ENCODE measurements at places on chromosomes 12 and 14.
A peak's percentile ranks its signal among the peaks of the same experiment; 100 is the strongest.

DNA sequence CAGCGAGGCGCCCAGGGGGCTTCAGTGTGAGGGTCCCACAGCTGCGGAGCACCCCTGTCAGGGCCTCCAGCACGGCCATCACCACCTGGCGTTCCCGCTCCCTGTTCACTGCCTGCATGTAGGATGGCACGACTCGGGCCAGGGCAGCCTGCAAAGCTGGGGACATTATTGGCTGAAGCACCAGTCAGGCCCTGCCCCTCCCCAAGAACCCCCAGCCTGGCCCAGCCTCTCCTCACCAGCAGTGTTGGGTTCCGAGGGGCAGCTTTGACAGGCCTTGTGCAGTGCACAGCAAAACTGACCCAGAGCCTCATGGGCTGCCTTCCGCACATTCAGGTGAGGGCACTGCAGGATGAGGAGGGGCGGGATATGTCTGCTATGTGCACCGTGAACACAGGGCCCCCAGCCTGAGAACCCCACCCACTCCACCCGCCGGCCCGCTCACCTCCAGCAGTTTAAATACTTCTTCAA lies 5.6 kb downstream of the IPO4 start:
- DNase-seq: no peak

DNA sequence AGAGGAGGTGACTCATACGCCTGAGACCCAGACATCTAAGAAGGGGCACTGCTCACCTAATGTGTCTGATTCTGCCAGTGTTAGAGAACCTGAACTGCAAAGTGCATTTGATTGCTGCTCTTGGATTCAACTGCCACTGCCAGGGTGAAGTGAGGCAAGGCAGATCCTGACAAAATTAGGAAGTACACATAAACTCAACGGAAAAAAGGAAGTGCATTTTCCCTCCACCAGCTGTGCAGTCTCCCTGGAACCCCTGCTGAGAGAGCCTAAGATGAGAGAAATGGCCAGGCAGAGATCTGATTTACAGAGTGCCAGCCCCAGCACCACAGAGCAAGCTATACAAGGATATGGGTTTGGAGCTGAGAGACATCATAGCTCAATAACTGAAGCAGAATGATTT lies 215.3 kb downstream of the SEC23A start:
- no peak for DNase-seq

DNA sequence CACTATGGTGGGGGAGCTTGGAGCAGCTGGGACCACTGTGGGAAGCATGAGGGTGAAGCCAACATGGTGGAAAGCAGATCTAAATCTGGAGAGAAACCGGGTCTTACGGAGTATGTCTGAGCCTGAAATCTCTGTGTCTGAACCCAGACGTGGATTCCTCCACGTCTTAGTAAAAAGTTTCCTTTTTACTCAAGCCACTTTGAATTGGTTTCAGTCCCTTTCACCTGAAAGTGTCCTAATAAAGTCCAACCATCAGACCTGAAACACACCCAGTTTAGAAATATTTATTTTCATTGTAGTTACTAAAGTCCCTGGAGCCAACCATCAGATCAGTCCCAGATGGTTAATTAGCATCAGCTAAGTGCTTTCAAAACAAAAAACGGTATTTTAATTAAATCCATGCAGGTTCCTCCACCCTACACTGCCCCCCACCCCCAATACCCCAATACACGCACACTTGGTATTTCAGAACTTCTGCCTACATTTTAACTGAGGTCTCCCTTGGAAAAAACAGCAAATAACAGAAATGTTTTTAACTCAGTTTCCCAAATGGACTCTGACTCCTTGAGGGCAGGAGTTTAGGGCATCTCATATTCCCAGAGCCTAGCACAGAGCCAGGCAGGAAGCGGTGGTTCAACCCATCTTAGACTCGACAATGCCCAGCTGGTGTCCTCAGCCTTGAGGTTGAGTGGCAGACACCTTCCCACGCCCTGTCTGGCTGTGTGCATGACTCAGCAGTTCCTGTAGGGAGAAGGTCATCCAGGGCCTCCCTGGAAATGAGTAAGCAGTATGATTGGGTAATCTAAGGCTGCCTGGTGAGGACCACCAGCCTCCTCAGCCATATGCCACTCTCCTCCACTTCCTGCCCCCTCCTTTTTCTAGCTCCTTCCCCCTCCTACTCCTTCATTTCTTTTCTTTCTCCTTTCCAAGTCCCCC lies 175.8 kb downstream of the TTC8 start:
- no peak for DNase-seq

GRCh38 chr14:25050269-25051150 lies 563 bp upstream of the STXBP6 start:
- DNase-seq: no peak

- DNase-seq: no peak
These were observed 120.3 kb downstream of the FBXL14 start for GRCh38 chr12:1474041-1474573.

DNA sequence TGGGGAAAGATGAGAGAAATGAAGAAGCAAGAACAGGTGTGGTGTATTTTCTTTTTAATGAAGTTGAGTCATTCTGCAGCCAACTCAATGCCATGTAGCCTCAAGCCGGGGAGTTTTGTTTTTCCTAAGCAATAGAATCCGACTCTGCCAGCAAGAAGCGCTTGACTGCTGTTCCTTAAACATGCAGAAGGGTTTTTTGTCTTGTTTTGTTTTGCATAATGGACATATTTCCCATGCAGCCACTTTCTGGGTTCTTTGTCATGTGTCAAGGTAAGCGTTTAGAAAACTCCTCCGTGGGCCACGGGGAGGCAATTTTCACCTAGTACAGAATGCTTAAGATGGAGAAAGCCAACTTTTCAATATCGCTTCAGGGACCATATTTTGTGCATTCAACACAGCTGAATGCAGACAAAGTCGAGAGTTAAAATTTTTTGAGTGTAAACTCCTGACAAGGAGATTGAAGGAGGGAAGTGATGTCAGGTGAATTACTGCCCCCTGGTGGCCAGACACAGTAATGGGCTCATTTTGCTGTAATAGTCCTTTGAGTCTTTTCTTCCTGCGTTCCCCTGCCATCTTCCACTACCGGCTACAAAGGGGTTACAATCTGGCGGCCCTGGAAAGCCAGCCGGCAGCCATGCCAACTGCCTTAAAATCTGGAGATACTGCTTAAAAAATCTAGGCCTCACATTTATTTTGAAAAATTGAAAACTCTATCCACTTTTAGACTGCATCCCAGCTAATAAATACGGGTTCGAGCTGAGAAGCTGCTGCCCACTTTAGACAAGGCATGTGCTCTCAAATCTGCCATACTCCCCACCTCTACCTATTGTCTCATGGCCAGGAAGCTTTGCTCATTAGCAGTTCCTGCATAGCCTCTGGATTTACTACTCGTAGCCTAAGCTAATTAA lies 3.2 kb upstream of the FICD start:
- peak; percentile 70 for DNase-seq

DNA sequence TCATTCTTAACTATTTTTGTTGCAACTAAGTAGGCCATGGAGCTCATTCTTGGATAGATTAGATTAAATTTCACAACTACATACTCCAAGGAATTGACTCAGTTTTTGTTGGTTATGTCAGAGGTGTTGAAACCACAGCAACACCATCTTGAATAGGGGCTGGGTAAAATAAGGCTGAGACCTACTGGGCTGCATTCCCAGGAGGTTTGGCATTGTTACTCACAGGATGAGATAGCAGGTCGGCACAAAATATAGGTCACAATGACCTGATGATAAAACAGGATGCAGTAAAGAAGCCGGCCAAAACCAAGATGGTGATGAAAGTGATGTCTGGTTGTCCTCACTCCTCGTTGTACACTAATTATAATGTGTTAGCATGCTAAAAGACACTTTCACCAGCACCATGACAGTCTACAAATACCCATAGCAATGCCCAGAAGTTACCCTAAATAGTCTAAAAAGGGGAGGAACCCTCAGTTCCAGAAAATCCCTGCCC lies 20.9 kb downstream of the DMAC2L start:
- DNase-seq: no peak

- DNase-seq: no peak
These were observed 180.3 kb downstream of the ADGRD1 start for GRCh38 chr12:131133994-131134393.

GRCh38 chr14:39472078-39472477 lies 39.8 kb upstream of the FBXO33 start:
- DNase-seq: no peak

DNA sequence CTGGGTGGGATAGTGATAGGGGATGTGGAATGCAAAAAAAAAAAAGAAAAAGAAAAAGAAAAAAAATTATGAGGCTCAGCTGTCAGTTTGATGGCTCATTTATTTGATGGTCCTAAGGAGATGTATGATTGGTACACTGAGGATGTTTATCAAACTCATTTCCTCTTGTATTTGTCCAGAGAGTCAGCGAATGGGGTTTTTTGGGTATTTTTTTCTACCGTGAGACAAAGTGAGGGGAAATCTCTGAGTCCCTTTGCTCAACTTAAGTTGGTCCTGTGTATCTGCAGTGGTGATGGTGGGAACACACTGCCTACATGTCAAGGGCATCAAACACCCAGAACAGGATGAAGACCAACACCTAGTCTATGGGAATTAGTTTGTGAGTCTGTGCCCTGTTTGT lies 176.9 kb upstream of the HIF1A start:
- no peak for DNase-seq

DNA sequence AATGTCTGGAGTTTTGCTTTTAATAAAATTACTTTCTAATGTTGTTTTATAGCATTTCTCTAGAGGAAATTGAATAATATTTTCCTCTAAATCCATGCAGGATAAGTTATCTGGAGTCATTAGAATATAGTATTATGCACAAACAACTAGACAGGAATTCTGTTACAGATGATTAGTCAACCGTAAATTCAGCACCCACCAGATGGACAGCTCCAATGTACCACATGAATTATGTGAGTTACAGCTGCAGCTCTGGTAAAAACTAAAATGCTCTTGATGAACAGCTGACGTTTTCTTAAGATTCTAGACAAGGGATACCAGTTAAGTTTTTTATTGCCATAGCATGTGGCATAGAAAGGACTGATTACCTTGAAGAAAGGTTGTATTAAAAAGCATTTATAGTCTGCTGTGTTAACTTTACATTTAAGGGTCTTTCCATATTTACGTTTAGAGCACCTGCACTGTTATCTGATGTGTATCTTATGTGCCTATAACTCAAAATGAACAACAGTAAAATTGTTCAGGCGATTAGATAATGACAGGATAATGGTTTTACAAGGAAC lies 321.4 kb upstream of the LRFN5 start:
- no peak for DNase-seq

DNA sequence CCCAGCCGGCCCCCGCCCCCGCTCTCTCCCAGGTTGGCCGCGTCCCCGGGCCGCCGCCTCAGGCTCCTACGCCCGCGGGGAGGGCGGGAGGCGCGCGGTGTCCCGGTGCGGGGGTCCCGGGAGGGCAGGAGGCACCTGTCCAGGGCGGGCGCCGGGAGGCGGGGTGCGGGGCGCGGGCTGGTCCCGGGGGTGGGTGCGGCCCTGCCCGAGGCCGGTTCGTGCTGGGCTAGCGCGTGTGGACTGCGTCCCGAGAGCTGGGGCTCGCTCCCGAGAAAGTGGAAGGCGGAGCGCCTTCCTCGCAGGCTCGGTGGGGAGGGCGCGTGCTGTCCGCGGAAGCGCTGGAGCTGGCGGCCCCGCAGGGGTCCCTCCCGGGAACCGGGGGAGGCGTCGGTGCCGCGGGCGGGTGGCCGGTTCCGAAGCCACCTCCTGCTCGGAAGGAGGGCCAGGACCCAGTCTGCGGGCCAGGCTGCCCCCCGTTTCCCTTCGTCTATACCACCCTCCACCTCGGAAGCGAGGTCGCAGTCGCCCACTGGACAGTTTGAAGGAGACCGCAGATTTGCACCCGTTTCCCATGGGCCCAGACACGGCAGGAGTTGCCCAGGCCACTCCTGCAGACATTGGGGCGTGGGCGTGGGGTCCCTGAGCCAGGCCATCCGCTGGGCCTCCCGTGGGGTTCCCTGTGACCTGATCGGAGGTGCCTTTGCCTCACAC lies 636 bp downstream of the ZFYVE21 start:
- no peak for DNase-seq

DNA sequence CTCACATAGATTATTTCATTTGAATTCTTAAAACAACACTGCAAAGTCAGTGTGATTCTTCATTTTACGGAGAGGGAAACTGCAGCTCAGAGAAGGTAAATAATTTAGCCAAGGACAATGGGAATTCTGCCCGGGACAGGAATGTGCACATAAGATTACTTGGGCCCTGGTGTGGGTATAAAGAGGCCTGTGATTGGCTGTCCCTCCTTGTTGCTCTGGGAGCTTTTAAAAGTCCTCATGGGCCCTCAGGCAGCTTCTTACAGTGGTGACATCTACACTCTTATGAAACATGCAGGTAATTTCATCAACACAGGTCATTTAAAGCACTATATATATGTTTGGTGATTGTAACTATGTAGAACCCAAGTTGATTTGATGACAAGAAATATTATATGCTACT lies 100.3 kb downstream of the ESR2 start:
- DNase-seq: no peak

GRCh38 chr12:5577211-5577612 lies 145.3 kb downstream of the NTF3 start:
- no peak for DNase-seq

DNA sequence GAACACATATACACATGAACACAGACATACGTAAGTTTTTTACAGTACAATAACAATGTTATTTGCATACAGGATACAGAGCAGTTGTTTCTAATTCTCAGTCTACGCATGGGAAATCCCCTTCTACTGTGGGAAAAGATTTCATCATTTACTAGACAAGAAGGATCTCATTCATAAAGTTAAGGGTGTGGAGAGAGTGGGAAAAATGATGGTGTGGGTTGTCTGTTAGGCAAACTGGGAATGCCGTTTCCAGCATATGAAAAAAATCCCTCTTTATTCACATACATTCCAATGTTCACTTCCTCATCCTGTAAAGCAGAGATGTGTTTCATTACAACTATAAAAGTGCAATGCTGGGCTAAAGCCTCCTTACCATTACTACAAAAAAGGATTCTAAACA lies 120.9 kb downstream of the SINHCAF start:
- DNase-seq: no peak

- DNase-seq: no peak
These were observed 25.2 kb upstream of the CPSF6 start for GRCh38 chr12:69214169-69214568.

GRCh38 chr12:121632069-121632970 lies 6.0 kb downstream of the ORAI1 start:
- no peak for DNase-seq
